Cerebellar nuclear complex (tissue), 1 donor: ENCODE measurements at places on chromosomes 2 and 18.

- DNase-seq = no peak
These were observed 47.2 kb downstream of the ZAP70 start for GRCh38 chr2:97760480-97761049.

DNA sequence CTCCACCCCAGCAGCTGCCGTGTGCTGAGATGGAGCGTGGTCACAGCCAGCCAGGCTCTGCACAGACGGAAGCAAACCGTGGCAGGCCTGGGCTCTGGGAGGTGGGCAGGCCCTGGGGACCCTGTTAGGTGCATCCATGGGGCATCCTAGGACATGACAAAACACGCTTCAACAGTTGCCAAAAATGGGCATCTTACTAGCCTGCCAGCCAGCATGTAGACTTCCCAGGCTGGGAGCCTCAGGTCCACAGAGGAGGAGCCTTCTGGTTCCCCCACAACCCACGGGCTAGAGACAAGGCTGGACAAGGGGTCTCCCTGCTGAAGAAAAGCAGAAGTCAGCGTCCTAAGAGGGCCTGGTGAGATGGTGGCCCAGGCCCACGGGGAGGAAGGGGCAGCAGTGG, 139.5 kb downstream of the HDAC4 start:
- DNase-seq = no peak

DNA sequence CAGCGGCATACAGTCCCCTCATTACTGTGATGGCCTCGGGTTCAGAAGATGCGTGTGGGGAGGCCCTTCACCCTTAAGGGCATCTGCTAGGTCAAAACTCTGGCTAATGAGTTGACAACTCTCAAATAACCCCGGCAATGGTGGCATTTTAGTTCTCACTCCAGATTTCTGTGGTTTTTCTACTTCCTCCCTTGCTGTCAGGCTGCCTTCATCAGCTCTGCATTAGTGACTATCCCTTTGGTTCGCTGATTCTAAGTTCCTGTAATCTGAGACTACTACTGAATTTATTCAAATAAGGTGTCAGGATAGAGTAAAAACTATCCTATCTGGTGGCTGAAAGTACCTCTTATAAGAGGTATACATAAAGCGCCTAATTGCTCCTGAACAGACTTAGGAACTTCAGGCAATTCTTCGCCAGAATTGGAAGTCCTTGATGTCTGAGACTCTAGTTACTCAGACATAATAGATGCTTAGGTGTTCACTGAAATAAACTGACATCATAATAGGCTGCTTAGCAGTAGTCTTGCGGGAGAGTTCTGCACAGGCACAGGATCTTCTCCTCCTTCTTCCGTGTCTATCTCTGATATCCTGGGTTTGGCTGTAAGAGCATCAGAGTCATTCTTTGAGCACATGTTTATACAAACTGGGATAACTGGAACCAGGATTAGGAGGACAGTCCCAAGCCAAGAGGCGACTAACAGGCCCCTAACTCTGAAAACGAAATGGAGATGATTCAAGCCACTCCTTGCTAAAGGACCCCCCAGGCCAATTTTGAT, 194.5 kb downstream of the DNER start:
- DNase-seq = no peak

- DNase-seq = no peak
These were observed 67.3 kb downstream of the GORASP2 start for GRCh38 chr2:170996316-170996715.

- no peak for DNase-seq
These were observed 20.5 kb upstream of the STAT4 start for GRCh38 chr2:191171286-191171685.

DNA sequence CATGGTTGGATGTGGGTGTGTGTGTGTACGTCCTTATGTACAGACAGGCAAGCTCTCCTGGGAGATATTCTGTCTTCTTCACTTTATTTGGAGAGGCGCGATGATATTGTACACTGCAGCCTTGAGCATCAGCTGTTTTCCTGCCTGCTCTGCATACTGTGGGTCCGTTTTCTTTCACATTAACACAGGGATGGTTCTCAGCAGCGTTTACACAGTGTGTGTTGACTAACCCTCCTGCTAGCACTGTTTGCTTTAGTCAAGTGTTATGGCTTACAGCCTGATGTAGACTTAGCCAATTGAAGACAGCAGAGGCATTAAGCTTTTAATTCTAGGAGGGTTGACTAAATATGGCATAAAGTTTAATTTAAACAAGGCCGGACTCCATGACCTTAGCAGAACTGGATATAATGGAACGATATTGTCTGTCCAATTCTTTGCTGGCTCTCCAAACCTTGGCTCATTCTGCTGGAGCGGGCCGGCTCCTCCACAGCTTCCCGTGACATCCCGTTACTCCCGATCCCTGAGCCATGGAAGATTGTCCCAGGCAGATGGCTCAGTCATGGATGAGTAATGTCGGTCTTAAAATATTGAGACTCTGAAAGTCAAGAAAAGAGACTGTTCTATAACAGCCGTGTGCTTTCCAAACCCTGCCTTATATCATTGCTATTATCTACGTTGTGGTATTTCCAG, 134.7 kb downstream of the TPGS2 start:
- no peak for DNase-seq

DNA sequence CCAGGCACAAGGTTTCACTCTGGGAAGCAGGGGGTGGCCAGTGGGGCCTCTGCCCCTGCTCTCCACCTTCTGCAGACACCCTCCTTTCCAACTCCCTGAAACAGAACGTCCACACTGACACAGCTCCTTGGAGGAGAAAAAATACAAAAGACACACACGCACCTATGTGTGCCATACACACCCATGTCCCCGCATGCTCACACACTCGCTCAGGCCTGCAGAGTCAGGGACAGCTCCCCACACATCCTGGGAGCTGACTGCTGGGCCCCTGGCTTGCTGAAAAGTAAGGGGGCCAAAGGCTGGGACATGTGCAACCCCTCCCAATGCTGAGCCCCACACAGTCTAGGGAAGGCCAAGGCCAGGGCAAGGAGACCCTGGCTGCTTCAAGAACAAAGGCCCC, 200.5 kb downstream of the TNS1 start:
- no peak for DNase-seq
